Activated CD4-positive, alpha-beta T cell treated with anti-CD3 and anti-CD28 coated beads, Interleukin-2, amount 50 U/mL, for 1 hour (primary cell): ENCODE measurements at places on chromosomes 4 and X.

- no peak for DNase-seq
Measured at GRCh38 chr4:85166318-85166717, 199.8 kb upstream of the WDFY3 start.

DNA sequence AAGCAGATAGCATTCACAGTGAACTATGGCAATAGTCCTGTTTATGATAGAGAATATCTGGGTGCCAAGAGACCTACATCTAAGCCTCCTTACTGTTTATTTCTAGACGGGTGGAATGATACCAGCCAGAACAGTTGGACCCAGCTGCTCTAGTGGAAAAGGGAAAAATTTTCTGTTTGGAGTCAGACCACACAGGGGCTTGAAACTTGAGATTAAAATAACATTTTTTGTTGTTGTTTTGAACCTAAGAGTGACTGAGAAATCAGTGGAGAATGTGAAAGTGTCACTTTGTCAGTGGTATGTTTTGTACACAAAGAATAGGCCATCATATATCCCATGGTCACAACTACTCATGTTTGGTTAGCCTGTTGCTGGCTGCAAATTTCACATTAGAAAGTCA, 105.7 kb downstream of the AGTR2 start:
- no peak for DNase-seq

- no peak for DNase-seq
Measured at GRCh38 chr4:48483777-48484493, 792 bp downstream of the SLC10A4 start.

DNA sequence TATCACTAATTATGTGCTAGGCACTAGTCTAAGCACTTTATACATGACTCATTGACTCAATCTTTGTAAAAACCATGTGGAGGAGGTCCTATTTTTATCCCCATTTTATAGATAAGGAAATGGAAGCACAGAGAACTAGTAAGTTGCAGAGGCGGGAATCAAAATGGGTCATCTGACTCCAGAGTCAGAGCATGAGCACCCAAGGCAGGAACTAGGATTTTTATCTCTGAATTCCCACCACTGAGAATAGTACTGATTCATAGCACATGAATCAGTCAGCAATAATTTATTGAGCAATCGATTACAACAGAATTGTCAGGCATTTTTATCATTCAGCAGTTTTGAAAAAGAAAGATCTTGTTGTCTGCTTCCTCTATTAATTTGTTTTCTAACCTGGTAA, 19.3 kb downstream of the SCARB2 start:
- no peak for DNase-seq

DNA sequence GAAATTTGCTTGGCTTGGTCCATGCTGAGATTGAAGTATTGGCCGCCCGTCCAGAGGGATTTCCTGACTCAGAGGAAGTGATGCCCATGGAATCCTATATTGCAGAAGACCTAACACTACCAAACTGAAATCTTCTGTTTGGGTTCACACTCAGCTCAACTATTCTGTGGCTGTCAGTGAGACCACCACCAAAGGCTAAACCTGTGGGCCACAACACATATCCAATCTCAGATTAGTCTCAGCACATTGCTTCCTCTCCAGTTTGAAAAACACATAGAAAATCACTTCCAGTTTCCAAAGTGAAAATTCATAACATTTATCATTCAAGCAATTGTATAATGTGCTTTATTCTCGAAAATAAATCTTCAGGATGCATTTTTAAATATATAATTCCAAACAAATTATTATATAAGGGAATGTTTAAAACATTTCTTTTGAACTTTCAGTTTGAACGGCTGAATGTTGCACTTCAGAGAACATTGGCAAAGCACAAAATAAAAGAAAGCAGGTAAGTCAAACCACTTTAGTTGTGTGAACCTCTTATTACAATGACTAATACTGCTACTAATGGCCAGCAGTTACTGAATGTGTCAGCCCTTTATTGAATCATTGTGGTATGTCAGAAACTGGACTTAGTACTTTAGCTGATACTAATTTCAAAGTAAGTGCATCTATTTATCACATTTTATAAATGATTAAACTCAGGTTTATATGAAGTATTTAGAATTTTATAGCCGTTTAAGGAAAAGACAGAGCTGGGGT, 37.0 kb downstream of the GUCY1A1 start:
- no peak for DNase-seq

- no peak for DNase-seq
Measured at GRCh38 chrX:39397561-39398199, 596.4 kb downstream of the MID1IP1 start.

DNA sequence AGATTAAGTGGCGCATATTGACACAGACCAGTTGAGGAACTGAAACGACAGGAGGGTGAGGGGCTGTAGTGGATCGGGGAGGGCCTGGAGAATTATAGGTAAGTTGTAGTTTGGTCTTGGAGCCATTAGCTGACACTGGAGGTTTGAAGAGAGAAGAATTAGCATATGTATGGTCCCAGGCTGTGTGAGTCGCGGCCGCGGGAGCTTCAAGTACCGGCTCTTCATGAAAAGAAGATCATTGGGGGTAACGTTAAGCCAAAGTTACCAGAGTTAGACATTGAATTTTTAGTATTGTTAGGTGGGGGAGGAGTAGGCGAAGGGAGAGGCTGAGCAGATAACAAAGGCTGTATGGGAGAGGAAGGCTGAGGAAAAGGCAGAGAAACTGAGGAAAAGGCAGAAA, 56.5 kb downstream of the ZNF674 start:
- DNase-seq = no peak

DNA sequence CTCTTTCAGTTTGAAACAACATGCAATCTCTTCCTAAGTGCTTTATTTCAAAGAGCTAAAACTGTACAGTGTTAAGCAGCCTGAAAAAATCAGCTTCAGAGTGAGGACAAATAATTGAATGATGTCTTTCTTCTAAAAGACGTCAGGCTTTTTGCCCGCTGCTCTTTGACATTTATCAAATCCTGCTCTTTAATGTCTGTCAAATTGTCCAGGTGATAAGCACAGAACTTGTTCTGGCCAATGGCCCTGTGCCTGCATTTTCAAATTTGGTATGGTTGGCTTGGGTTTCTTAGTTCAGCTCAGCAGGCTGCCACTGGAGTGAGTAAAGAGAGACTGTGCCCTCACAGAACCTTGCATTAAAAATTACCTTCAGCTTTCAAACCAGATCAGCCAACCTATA, 712.9 kb upstream of the LCORL start:
- no peak for DNase-seq

DNA sequence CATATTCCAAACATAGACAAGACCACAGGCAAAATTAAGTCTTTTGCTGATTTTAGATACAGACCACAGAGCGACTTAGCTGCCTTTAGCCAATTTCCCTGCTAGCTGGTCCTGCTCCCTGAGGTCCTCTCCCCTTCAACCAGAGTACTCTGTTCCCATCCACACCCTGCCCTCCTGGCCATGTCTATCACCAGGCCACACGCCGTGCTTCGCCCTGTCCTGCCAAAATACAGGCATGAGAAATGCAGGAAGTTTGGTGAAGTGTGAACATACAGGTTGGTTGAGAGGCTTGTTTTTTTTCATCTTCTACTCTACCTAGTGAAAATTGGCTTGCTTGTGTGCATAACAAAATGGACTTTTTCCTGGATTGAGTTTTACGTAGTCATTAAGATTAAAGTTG, 226.2 kb upstream of the TENM3 start:
- no peak for DNase-seq

GRCh38 chrX:152343306-152343705, 107.8 kb downstream of the GABRA3 start:
- no peak for DNase-seq

DNA sequence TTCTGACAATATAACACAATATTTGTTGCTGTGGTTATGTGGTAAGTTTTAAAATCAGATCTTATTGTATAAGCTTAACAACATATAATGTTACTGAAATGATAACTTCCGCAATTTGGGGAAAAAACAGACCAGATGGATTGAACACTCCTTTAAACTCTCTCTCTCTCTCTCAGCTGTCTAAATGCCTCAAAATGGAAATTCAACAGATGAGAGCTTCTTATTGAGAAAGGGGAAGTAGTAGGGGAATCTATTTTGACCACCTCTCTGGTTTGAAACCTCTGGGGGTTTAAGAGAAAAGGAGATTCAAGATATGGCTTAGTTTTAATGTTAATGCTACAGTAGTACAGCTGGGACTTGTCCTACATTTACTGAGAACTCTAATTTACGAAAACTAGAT, 40.3 kb downstream of the DMD start:
- no peak for DNase-seq

DNA sequence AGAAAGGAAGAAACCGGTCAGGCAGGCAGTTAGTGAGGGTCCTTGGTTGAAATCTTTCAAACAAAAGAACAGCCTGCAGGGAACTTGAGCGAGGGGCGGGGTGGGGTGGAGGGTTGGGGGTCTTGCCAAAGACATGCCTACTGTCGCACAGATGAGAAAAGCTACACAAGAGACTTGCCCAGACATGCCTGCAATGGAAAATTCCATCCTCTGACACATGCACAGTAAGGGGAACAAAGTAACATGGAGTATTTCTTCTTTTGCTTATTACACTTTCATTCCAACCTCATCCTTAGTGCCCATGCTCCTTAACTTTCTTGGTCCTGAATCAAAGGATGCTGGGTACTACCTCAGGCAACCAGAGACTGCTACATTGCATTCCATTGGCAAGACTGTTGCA, 1491.2 kb downstream of the STIM2 start:
- no peak for DNase-seq

DNA sequence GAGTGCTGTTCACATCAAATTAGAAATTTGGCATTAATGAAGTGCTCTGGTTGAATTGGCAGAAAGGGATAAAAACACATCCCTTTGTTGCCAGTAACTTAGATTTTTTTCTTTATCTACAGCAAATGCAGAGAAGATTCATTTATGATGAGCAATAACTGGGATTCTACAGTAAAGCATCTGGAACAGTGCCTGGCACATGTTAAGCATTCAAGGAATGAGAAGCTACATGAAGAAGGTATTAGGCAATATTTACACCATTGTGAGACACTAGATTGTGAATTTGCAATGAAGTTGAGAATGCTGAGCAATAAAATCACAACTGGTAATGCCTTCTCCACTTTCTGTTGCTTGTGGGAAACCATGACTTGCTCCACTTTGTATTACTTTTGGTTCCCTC, 33.5 kb downstream of the PCDH19 start:
- DNase-seq = no peak
